ENCODE measurements at places on chromosomes 16 and 17.
A peak's percentile ranks its signal among the peaks of the same experiment; 100 is the strongest.

DNA sequence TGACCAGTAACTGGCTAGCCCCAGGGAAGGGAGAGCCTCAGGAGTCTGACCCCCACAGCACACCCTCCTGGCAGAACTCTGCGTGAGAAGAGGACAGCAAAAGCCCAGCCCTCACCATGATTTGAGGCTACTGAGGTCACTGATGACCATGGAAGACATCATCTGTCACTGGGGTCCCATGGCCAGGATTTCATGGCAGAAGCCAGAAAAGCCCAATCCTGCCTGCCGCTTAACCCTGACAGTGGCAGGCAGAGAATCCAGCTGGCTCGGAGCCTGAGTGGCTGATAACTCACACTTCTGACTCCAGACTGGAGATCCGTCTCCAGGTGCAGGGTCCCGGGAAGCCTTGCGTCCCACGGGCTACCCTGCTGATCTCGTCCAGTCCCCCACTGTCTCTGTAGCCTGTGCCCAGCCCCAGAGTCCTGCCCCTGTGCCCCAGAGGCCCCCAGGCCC lies 17.5 kb downstream of the GRIN2C start:
- peaks cover 6% of the 10 kb centered on the region for H3K4me1 ChIP-seq
- peak; percentile 18 for DNase-seq
- no peak overlapping the region for H3K27ac ChIP-seq

- no peak within 1 kb of the TSS for H3K4me3 ChIP-seq
- no peak within 1 kb of the TSS for H3K27ac ChIP-seq
- H3K4me1 ChIP-seq: peaks cover 11% of the 10 kb centered on the region
- no peaks in the 10 kb centered on the region for H3K36me3 ChIP-seq
- H3K27me3 ChIP-seq: peaks cover 7% of the 10 kb centered on the region
Measured at GRCh38 chr16:1152651-1153259, at the start of gene CACNA1H. Gene CACNA1H, plus strand, starts transcription at chr16:1153106. Its CDS starts 632 bp downstream, at chr16:1153738.

DNA sequence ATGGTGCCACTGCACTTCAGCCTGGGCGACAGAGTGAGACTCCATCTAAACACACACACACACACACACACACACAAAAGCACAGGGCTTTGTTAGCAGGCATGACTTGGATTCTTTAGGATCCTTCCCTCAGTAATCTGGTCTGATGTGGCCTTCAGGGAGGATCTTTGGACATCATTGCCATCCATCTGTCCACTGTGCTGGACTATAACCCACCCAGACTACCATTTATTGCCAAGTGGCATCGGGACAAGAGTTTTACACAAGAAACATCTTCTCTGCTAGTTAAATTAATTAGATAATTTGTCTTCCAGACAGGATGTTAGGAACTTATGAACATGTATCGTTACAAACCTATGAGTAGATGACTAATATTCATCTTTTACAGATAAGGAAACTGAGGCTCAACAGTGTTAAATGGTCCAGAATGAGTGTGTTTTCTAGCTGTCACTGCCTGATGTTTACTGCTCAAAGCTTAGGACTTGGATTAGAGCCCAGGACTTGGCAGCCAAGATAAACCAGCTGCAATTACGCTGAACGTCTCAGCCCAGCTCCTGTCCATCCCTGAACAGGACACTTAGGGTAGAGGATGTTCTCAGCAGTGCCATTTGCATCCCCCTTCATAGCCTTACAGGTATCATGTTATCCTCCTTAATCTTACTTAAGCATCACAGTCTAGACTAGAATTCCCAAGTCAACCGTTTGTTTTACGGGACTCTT lies 285.8 kb downstream of the WWOX start:
- no peaks in the 10 kb centered on the region for H3K36me3 ChIP-seq
- H3K27ac ChIP-seq: no peak overlapping the region
- no peak overlapping the region for H3K4me3 ChIP-seq
- DNase-seq: no peak
- no peaks in the 10 kb centered on the region for H3K27me3 ChIP-seq

DNA sequence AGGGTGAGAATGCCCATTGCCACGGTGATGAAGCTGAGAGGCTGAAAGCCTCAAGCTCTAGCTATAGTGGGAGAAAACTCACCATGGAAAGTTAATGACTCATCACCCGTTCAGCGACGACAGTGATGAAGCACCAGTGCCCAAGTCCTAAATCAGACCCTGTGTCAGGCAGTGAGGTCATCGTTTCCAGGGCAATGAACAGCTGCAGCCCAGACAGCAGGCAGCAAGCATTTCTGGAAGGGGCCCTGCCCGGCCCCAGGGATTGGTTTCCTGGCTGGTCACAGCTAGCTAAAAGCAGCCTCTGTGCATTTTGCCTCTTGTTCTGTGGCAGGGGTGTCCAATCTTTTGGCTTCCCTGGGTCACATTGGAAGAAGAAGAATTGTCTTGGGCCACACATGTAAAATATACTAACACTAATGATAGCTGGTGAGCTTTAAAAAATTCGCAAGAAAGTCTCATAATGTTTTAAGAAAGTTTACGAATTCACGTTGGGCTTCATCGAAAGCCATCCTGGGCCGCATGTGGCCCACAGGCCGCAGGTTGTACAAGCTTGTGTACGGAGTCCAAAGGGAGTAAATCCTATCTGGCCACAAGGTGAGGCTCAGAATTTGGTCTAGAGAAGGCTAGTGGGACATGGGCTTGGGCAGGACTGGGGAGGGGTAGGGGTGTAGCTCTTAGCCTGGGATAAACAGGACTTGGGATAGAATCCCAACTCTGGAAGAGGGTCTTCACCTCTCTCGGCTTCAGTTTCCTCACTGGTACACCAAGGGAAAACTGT lies 40.6 kb downstream of the MIS12 start:
- DNase-seq: peak; percentile 85
- no peak overlapping the region for H3K4me3 ChIP-seq
- H3K27me3 ChIP-seq: no peaks in the 10 kb centered on the region
- H3K36me3 ChIP-seq: no peaks in the 10 kb centered on the region

- no peaks in the 10 kb centered on the region for H3K27me3 ChIP-seq
- DNase-seq: no peak
- peak overlapping the region; percentile 98 for H3K27ac ChIP-seq
- H3K4me3 ChIP-seq: peak overlapping the region; percentile 23
Measured at GRCh38 chr16:61791464-61791863, 244.8 kb downstream of the CDH8 start.
